ENCODE measurements at places on chromosomes 16 and 17.

DNA sequence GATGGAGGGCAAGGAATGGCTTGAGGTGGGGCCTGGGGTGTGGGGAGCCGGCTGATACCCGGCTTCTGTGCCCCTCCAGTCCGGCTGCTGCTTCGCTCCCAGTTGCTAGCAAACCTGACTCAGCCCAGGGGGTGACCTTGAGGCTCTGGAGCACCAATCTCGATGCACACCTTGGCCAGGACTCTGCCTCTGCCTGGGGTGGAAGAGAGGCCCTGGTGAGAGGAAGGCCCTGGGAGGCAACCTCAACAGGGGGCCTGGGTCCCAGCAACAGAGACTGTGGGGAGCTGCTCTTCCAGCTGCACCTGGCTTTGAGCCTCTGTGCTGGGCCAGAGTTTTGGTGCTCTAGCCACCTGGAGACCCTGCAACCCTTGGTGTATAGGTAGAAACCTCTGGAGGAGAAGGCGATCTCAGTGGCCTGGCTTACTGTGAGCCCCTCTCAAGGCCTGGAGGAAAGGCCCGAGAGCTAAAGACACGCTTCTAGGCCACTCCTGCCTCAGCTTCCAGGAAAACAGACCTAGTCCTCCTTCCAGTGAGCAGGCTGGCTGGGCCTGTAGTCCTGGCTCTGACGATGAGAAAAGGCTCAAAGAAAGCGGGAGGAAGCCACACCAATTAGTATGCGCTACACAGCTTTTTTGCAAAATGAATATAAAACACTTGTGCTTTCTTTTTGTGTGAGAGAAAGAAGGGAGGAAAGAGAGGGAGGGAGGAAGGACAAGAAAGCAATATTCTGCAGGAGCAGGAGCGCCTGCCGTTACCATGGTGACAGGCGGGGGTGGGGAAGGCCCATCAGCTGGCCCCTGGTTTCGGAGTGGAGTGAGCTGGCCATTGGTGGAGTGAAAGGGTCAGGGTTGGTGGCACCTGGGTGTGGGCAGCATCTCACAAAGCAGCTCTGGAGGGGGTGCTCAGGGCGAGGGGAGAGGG, 51.0 kb downstream of the VAC14 start:
- DNase-seq = no peak

GRCh38 chr16:30407804-30408534, 563 bp downstream of the ZNF771 start:
- DNase-seq = no peak

GRCh38 chr16:72124148-72124547, 30.5 kb downstream of the DHX38 start:
- no peak for DNase-seq

DNA sequence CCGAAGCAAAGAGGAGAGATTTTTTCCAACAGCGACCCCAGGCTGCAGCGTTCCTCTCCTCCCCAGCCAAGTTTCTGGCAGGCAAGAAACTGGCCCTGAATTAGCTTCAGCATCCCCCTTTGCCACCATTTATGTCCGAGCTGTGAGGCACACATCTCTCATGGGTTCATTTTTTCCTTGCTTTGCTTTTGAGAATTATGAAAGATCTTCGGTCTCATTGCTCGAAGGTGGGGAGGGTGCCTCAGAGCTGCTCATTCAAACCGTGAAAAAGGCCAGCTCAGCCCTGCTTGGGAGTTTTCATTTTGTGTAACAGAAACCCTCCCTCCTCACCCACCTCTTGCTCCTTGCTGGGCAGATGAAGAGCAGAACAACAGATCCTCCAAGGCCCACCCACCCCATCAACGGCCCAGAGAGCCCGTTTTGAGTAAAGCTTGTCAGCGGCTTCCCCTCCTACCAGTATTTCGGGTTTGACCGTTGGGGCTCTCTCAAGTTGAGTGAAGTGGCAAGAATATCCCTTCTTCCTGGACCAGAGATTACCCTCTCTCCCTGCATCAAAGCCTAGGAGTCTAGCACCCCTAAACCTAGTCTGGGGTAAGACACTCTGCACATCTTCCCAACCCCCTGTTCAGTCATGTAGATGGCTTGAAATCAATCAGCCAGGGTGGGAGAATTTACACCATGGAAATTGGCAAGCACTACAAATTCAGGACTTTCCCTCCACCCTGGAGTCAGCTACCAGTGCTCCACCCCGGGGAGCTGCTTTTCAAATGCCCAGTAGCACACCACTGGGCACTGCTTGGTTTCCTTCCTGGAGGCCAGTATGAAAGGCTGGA, 1.8 kb downstream of the CCR7 start:
- DNase-seq = no peak

DNA sequence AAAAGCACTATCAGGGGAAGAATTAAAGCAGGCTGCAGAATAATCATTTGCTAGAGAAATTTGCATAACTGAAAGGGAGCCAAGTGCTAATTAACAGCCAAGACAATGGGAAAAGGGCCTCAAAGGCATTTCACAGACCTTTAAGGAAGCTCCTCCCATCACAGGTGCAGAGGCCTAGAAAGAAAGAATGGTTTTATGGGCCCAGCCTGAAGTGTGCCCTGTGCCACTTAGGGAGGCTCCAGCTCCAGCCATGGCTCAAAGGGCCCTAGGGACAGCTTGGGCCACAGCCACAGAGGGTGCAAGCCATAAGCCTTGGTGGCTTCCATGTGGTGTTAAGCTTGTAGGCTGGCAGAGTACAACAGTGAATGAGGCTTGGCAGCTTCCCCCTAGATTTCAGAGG, 50.1 kb downstream of the RNF112 start:
- no peak for DNase-seq

GRCh38 chr16:2487903-2488531, 13.1 kb downstream of the TBC1D24 start:
- DNase-seq = no peak
